Glutamatergic neuron (in vitro differentiated cells): ENCODE measurements at places on chromosomes 3 and 15.

- no peak for DNase-seq
Measured at GRCh38 chr15:67865766-67866165, 25.9 kb upstream of the RNU6-1 start.

- DNase-seq: no peak
Measured at GRCh38 chr15:92075764-92076163, 222.3 kb downstream of the SLCO3A1 start.

- no peak for DNase-seq
Measured at GRCh38 chr3:28768439-28768838, 419.8 kb upstream of the AZI2 start.

DNA sequence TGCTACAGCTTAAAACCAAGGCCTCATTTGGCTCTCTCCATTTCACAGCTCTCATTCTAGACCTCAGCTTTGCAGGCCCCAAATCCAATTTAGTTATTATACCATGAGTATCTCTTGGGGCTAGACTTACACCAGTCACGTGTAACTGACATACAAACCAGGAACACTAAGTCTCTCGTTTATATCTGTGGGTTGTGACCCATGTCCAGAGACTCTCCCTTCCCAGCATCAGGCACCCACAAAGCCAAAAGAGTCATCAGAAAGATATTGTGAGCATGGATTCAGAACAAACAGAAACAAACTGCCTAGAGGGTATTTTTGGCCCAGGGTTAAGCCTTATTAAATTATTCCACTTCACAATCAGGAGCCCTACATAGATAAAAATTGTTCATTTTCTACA, 5.6 kb upstream of the CCDC13 start:
- no peak for DNase-seq

GRCh38 chr15:100924436-100924835, 5.3 kb downstream of the LRRK1 start:
- DNase-seq: no peak

DNA sequence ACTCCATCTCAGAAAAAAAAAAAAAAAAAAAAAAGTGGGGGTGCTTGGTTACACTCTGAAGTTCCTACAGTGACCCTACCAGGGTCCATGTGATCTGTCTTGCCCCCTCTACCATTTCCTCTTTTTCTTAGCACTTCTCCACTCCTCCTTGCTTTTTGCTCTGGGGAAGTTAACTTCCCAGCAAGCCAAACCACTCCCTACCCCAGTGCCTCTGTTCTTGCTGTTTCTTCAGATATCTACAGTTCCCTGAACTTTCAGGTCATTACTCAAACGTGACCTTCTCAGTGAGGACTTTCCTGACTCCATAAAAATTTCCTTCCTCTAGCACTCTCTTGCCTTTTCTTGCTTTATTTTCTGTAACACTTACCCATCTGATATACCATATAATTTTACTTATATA, 61.1 kb upstream of the GCNT3 start:
- DNase-seq: no peak

DNA sequence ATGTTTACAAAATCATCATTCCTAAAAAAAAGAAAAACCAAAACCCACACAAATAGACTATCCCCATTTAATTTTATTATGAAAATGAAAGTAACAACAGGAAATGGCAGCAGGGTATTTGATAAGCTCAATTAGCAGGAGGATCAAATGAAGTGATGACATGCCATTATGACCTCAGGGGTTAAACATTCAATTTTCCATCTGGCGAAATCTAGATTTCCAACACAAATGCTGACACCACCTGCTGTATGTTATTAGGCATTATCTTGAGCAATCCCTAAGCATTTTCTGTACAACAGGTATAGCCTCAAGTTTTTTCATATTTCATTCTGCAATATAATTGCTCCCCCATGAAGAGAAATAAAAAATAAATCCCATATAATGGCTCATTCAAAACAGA, 57.1 kb downstream of the SHQ1 start:
- no peak for DNase-seq

DNA sequence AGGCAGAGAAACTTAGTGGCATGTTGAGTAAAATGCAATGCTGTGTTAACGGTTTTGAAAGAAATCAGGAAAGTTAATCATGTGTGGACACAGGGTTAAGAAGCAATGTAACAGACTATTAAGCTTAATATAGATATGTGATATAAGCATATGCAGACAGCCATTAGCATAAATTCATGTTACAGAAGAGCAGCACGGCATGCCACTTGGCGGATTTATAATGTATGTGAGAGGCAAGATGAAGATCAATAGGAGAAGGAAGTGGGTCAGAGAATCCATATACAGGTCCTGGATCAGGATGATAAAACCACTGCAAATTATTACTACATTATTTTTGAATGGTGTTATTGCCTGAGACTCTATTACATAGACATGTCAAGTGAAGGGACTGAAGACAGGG, 694.3 kb downstream of the MCTP2 start:
- DNase-seq: no peak

DNA sequence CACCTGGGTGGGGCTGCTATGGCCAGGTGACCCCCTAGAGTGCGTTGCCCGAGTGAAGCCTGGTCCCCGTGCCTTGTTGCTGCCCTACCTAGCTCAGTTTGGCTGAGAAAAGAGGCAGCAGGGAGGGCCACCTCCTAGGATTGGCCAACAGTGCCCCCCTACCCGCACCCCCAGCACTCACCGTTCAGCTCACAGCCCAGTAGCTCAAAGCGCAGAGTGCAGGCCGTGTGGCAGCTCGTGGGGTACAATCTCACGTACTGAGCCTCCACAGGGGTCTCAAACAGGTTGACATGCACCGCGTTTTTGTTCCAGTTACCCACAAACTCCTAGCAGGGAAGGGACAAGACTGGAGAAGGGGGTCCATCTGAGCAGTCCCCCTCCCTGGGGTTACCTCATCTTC, 7.6 kb downstream of the MFGE8 start:
- DNase-seq: no peak

DNA sequence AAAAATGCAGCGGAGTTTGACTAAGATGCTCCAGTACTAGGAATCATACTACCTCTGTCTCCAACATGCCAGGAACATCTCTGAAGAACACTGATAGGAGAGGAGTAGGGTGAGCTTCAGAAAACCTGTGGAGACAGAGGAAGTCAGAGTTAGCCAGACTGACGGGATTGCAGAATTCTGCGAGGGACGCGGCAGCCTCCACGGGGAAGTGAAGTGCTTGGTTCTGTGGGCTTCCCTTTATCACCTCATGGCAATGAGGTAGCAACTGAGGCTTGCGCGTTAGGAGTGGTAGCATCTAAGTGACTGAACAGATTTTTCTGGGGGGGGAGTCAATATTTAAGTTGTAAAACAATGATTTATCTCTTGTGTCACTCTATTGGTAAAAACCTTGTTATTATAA, 226.3 kb downstream of the MCTP2 start:
- no peak for DNase-seq
